Calu3 (cell line): ENCODE measurements at places on chromosomes 16 and 17. TPM values are rescaled to one million over a fixed set of nuclear protein-coding genes. Genes with fewer than 3 reads are reported as not detected.

Gene ICAM2
- total RNA-seq, result 3.6 and 4.4 TPM in 2 replicates

Gene TBC1D3I
- total RNA-seq, result 2.1 and 3.3 TPM in 2 replicates

Gene TNP2
- not detected in 2 replicates for total RNA-seq

DNA sequence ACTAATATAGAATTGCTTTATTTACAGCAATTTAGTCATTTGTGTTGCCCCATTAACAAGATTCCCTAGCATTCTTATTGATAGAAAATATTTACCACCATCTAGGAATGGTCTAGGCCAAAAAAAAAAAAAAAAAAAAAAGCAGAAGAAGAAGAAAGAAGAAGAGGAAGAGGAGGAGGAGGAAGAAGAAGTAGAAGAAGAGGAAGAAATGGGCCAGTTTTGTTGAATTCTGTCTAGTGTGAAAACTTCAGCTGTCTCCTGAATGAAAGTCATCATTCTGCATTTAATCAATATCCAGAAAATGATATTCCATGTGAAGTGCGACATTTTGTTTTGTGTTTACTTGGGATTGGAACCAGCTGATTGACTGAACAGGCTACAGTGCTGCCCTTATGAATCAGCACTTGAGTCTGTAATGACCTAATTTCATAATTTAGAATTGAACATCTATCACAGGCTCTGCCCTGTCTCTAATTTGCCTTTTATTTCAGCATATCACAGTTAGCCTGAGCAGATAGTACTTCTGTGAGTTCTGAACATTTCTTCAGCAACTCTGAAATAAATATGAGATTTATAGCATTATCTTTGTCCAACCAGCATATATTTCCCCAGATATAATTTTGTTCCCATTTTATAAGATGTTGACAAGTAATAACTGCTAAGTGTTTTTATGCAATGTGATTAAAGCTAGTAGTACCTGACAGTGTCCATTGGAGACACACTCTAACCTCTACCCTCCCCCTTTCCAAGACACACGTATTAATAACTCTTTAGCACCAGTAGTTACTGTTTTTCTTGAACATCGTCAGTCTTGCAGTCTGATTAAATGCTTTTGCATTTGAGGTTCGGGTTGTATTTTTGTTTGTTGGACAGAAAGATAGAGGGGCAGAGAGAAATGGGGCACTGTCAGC lies 5.9 kb downstream of the ANKFN1 start:
- H3K4me3 ChIP-seq, result no peak overlapping the region
- H3K4me1 ChIP-seq, result no peaks in the 10 kb centered on the region
- no peak for DNase-seq
- H3K27me3 ChIP-seq, result peaks cover 25% of the 10 kb centered on the region
- no peak overlapping the region for H3K27ac ChIP-seq
- no peaks in the 10 kb centered on the region for H3K36me3 ChIP-seq

GRCh38 chr17:75623386-75623785 lies 9.8 kb upstream of the SMIM5 start:
- H3K4me3 ChIP-seq, result no peak overlapping the region
- H3K27ac ChIP-seq, result no peak overlapping the region
- no peak for DNase-seq
- no peaks in the 10 kb centered on the region for H3K27me3 ChIP-seq

DNA sequence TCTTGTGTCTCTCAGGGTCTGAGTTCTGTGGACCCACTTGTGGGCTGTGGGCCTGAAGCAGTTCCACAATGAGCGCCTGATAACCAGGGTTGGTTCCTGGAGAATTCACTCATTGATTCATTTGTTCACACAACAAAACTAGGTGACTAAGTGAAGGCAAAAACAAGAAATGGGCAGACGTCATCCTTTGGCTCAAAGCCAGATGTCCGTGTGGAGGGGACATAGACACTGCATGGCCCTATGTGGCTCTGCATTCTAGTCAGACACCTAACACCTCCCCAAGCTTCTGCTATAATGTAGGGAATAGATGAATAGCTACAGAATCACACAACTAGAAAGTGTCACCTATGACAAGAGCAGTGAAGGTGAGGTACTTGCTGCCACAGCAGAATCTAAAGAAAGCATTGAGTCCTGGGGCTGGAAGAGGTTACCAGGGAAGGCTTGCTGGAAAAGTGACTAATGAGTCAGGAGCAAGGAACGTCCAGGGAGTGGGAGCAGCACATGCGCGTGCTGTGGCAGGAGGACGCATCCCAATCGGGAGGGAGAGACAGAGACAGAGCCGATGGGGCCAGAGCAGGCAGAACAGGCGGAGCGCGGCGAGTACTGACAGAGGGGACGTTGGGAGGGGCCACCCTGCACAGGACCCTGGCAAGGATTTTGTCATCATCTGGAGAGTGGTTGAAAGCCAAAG lies 58.9 kb downstream of the CES1 start:
- no peaks in the 10 kb centered on the region for H3K27me3 ChIP-seq
- no peaks in the 10 kb centered on the region for H3K36me3 ChIP-seq
- no peak for DNase-seq
- no peaks in the 10 kb centered on the region for H3K4me1 ChIP-seq

- no peak overlapping the region for H3K27ac ChIP-seq
- H3K4me1 ChIP-seq, result no peaks in the 10 kb centered on the region
- no peaks in the 10 kb centered on the region for H3K27me3 ChIP-seq
These were observed 683.5 kb downstream of the MAF start for GRCh38 chr16:78916928-78917545.

DNA sequence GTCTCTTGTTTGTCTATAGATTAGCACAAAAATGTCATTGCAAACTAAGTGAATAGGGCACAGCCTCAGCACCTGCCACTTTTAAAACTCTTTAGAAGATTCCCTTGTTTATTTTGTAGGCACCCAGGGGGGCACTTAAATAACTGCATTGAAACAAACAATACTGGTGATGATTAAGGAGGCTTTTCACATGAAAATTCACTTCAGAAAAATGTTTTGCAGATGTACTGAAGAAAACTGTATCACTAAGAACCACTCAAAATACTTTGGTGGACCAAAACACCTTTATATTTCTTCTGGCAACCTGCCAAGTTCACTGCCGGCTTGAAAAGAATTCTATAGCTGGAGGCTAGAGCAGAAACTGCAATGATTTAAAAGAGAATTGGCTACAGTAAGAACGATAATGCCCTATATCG lies 281.5 kb downstream of the TOX3 start:
- DNase-seq, result no peak
- H3K27ac ChIP-seq, result no peak overlapping the region
- no peaks in the 10 kb centered on the region for H3K36me3 ChIP-seq
- no peaks in the 10 kb centered on the region for H3K27me3 ChIP-seq
- no peak overlapping the region for H3K4me3 ChIP-seq

DNA sequence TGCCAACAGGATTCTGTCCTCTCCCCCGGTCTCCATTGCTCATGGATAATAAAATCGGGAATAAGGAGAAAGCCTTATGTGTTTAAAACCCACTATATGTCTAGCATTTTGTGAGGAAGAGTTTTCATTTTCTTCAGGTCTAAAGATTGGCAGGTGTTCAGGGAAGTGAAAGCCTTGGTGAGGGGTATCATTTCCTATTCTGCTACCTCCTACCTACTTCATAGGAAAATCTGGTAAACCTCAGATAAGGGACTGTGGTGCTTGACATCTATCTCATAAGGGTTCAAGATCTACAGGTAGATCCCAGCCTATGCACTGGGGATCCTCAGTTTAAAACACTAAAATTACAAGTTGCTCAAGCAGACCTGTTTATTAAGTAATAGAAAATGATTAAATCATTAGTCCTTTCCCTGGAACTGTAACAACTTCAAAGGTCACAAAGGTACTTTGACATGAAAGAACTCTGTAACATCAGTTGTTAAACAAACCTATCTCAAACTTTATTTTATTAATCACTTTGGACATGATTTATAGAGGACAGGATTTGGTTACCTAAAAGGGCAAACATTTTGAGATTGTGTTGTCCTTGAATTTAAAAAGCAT lies 6.5 kb downstream of the MOSMO start:
- H3K4me3 ChIP-seq, result no peak overlapping the region
- no peaks in the 10 kb centered on the region for H3K27me3 ChIP-seq
- no peak overlapping the region for H3K27ac ChIP-seq
- H3K36me3 ChIP-seq, result no peaks in the 10 kb centered on the region

GRCh38 chr16:50144211-50144610 lies 8.9 kb upstream of the TENT4B start:
- H3K27ac ChIP-seq, result no peak overlapping the region
- no peaks in the 10 kb centered on the region for H3K27me3 ChIP-seq
- H3K36me3 ChIP-seq, result no peaks in the 10 kb centered on the region
- DNase-seq, result no peak
